ENCODE measurements at places on chromosomes 3 and 15.

DNA sequence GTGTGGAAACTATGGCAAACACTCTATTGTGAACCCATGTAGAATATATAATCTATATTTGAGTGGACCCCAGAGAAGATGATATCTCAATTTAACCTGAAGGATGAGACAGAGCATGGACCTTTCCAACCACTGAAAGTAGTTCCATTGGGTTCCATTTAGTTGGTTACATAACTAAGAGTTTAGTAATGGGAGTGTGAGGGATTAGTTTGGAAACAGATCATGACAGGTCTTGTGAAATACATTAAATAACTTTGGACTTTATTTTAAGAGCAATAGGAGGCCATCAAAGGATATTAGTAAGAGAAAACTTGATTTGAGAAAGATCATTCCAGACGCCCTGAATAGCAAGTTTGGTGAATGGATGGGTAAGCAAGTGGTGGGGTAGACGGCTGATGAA is 487.2 kb upstream of the ROBO2 start:
- DNase-seq = no peak

DNA sequence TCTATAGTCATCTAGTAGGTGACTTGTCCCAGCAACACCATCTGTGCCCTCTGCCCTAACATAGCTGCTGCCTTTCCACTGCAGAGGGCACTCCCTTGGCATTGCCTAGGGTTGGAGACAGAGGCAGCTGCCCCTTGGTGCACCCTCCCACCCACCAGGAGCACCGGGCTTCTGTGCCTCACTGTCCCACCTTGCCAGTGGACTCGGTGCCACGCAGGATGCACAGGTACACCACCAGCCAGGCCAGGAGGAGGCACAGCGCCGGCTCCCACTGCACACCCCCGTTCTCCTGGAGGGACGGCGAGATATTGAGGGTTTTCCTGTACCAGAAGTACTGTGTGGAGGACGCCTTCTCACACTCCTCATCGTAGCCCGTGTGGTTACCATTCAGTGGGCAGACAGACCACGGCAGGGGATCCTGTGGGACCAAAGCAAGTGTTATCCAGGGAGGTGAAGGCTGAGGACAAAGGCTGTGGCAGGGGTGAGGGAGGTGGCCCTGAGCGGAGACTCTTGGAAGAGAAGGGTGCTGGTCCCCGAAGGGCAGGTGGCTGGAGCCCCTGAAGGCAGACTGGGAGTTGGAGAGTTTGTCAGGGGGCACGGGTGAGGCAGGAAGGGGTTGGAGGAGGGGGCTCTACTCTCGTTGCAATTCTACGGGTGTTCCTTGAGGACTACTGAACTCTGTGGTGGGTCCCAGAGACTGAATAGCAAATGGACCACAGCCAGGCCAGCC is 20.6 kb downstream of the SLC6A20 start:
- DNase-seq = no peak

DNA sequence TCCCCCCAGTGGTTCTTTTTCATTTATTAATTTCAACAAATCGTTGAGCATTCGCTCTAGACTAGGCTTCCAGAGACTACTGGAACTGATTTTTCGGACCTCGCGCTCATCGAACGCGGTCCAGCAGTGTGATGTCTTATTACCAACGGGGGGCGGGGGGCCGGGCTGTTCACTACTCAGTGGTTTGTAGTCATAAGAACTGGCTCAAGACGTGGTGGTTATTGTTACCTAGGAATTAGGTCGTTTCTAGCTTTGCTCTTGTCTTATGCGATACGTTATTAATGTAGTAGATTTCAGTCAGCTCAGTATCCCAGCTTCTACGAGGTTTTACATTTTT is 858 bp downstream of the RBM5 start:
- no peak for DNase-seq

DNA sequence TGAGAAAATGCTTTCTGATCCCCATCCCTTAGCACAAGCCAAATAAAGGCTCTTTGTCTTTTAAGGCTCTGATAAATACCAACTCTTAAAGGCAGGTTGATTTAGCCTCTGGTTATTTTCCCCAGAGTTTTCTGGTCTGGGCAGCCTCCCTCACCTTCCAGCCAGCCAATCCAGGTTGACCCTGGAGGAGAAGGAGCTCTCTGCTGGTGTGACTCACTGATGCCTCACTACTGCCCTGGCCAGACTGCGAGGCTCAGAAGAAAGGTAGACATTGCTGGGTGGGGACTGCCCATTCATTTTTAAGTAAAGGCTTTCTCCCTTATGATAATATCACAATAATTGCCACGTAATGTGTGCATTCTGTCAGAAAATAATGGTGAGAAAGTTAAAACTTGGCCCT is 37.1 kb downstream of the SLCO3A1 start:
- no peak for DNase-seq

DNA sequence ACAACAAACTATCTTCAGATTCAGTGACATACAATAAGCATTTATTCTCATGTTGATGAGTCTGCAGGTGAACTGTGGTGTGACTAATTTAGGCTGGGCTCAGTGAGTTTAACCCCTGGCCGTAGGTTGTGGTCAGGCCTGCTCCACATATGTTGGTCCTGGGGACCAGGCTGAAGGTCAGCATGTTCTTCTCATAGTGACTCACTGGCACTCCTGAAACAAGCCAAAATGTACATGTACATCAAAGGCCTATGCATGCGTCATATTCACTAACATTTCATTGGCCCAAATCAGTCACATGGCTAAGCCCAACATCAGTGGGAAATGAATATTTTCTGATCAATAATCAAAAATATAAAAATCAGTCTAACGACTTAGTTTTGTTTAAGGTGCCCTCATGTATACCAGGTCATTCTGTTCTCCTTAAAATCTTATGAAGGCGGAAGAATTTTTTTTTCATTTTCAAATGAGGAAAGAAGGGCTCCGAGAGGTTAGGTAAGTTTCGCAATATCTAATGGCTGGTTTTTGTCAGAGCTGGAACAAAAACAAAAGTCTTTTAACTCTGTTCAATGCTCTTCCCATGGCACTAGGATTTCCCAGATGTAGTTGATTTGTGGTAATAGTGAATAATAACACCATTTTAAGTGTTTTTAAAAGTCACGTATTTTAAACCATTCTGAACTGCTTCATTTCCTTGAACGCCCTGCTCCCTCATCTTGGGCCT is 148.5 kb downstream of the MFSD1 start:
- no peak for DNase-seq

DNA sequence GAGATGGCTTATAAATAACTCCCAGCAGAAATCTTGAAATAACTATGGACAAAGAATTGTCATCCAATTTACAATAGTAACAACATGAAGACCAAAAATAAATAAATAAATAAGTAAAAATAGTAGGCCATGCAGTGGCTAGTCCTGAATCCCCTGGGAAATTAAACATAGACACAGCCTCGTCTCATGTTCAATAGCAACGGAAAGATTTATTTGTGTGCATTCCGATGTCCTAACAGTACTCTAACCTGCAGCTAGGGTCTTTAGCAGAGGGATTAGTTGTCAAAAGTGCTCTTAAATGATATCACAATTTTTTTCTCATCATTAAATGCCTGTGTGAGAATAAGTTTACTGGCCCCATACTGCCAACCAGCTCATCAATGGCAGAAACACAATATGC is 474.2 kb downstream of the MAGI1 start:
- DNase-seq = no peak

- DNase-seq = no peak
Observed at GRCh38 chr15:87033056-87033455, 953.4 kb downstream of the AGBL1 start.

- DNase-seq = no peak
Observed at GRCh38 chr3:49668861-49669260, 5.3 kb upstream of the APEH start.

DNA sequence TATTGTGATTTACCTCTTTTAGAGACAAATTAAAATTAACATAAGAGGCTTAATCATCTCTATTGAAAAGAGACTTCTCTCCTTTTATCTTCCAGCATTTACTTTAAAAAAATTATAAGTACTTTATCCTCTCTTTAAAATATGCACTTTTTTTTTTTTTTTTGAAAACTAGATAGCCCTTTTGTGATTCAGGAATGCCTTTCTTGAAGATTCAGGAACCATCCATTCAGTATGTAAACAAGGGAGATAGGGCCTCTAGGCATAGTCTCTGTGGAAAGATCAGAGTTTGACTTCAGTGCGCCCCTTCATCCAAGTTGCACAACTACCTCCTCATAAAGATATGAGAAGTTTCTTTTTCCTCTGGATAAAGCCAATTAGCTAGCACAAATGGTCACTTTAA is 1163.7 kb downstream of the SI start:
- DNase-seq = no peak

GRCh38 chr3:98739266-98739665 is 23.9 kb upstream of the ST3GAL6 start:
- DNase-seq = no peak

DNA sequence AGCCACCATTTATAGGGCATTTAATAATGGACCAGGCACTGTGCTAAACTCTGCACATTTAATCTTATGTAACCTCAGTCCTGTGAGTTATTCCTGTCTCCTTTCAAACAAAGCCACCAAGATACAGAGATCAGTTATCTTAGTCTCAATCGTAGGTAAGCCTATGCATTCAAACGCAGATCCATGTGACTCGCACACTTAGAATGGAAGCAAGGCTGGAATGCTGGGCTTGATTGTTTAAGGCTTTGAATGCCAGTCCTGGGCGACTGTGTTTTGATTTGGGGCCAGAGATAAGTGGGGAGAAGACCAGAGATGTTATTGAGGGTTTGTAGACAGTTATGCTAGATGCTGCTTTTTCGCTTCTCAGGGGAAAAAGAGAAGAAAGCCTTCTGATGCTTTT is 22.2 kb downstream of the MED12L start:
- no peak for DNase-seq

DNA sequence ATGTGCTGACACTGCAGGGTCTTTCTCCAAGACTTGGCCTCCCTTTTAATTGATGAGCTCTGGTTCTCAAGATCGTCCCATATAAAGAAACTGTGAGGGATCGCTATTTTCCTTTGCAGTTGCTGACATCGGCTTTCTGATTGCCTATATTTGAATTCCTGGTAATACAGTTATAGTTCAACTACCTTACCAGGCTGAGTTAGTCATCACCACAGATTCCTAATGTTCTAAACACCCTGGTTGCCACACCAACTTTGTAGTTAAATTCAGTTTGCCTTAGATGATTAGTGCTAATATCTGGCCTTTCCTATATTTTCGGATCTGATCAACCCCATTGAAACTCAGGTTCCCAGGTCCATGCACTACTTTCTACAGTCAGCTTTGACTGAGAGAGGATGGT is 125.0 kb downstream of the GMNC start:
- no peak for DNase-seq

GRCh38 chr3:197567904-197568681 is 12.3 kb upstream of the BDH1 start:
- no peak for DNase-seq

DNA sequence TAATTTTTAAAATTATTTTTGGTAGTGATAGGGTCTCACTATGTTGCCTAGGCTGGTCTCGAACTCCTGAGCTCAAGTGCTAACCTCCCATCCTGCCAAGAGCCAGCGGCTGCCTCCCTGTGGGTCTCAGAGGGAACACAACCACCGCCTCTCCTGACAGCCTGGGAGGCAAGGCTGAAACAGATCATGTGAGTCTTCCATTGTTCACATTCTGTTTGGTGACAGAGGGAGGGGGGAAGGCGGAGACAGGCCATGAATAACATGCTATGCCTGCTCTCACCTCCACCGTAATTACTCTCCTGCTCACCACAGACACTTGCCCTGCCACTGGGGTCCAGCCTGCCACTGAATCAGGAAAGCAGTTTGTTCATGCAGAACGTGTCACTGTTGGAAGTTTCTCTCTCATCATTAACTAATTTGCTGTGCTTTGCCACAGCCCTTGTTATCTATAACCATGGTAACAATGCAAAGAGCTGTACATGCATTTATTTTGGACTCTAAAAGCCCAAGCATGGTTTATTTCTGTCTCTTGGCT is 78.4 kb upstream of the RASGRF1 start:
- DNase-seq = no peak

GRCh38 chr3:113747283-113748046 is 630 bp downstream of the ATP6V1A start:
- no peak for DNase-seq
